Stimulated activated CD8-positive, alpha-beta memory T cell treated with anti-CD3 and anti-CD28 coated beads, Interleukin-4, amount 100 ng/mL, for 1 hour (primary cell): ENCODE measurements at places on chromosomes 13 and 19.

- no peak for DNase-seq
Observed at GRCh38 chr13:112696869-112697465, 7.1 kb downstream of the ATP11A start.

GRCh38 chr13:49998714-49999624 lies 2.1 kb downstream of the TRIM13 start:
- DNase-seq = no peak

DNA sequence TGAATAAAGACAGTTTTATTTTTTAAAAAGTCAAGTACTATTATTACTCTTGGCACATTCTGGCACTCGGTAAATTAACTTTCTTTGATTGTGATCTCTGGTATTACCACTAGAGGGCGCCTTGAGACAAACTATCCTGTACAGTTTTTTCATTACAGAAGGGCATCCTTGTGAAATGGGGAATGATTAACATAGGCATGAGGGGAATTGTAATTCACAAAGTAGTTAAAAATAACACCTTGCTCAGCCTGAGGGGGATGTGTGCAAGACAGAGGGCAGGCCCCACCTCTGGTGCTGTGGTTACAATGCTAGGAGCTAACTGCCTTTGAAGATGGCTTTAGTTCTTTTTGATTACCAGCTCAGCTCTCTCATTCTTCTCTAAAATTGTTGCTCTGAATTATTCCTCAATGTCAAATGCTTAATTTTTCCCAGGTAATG lies 24.2 kb upstream of the C1QTNF9B start:
- no peak for DNase-seq

GRCh38 chr13:95044452-95045205 lies 256.6 kb downstream of the ABCC4 start:
- no peak for DNase-seq

DNA sequence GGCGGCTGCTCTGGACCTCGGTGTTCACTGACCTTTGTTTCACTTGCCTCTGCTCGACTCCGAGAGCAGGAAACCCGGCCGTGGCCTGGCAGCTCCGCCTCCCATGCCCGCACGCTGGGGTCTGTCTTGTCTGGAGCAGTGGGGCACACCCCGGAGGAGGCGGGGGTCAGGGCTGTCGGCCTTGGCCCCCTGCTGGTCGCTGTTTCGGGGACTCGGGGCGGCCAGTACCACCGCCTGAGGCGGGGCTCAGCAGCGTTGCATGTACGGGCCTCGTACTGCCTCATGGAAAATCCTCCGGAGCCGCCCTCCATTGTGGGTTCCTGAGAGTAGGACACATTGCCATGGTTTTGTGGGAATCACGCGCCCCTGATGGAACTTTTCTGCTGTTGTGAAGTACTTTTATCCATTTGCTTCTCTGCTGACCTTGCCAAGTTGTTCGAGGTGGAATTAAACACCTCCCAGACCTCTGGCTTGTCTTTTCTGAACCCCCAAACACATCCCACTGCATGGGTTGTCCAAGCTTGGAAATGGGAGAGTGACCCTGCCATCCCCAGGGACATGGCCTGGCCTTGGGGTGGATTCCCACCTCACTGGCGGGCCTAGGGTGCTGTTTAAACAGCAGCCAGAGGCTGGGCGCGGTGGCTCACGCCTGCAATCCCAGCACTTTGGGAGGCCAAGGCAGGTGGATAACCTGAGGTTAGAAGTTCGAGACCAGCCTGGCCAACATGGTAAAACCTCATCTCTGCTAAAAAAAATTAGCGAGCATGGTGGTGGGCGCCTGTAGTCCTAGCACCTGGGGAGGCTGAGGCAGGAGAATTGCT lies 5.5 kb upstream of the NDUFS7 start:
- DNase-seq = no peak

DNA sequence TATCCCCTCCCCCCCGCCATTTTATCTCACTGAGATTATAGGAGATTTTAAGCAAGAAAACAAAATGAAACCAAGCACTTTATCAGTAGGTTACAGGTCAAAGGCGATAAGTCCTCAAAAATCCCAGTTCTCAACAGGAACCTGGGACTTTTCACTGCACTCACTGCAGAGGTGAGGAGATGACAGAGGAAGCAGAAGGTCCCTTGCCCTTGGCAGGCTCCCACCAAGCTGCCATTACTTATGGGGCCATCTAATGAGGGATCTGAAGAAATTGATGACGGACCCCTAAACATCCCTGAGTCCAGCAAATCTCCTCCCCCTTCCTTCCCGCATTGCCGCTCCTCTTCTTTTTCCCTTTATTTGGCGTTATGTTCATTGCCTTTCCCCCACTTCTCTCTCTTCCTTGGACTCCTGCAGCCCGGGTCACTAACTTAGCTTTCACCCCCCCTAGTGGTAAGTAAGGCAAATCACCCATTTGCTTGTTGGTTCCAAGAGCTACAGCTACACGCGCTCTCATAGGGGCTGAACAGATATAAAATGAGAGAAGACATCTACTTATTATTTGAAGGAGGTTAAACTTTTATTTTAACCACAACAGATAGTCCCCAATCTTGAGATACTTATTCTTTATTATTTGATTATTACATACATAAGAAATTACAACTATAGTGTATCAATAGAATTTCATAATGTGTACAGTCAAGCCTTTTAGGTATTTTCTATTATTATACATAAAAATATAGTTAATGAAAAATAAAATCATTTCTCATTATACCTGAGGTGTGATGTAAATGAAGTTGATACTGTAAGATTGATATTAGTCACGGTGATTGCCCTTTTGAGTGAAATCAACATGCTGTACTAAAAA lies 52.0 kb upstream of the ARGLU1 start:
- no peak for DNase-seq

- no peak for DNase-seq
Observed at GRCh38 chr13:92164822-92165221, 766.4 kb downstream of the GPC5 start.

DNA sequence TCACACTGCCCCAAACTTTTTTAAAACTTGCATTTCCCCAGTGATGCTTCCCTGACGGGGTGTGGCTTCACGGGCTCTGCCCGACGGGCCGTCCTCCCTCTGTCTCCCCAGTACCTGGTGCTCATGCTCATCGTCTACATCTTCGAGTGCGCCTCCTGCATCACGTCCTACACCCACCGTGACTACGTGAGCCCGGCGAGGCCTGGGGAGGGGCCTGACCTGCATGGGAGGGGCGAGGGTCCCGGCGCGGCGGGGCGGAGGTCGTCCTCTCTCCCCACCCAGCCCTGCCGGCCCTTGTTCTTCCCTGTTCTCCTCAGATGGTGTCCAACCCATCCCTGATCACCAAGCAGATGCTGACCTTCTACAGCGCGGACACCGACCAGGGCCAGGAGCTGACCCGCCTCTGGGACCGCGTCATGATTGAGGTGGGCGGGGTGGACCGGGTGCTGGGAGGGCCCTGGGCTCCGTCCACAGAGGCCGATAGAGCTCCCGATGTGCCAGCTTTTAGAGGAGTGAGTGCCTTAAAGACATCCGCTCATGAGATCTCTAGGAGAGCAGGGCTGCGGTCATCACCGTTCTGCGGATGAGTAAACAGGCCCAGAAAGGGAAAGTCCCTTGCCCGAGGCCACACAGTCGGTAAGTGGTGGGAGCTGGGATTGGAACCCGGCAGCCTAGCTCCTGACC lies 6.9 kb downstream of the UPK1A start:
- peak; percentile 10 for DNase-seq

GRCh38 chr13:44013758-44014291 lies 134.1 kb downstream of the LACC1 start:
- no peak for DNase-seq

DNA sequence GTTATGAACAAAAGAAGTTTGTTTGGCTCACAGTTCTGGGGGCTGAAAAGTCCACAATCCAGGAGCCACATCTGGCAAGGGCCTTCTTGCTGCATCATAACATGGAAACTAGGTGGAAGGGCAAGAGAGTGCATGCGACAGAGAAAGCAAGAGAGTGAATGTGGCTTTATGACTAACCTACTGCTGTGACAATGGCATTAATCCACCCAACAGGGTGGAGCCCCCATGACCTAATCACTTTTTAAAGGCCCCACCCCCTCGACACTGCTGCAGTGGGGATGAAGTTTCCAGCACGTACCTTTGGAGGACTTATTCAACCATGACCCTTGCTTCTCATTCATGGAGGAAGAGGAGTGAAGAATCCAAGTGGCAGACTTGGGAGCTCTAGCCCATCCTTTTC lies 30.0 kb upstream of the RFXAP start:
- DNase-seq = no peak

- DNase-seq = no peak
Observed at GRCh38 chr19:10454267-10454666, 33.9 kb downstream of the PDE4A start.

DNA sequence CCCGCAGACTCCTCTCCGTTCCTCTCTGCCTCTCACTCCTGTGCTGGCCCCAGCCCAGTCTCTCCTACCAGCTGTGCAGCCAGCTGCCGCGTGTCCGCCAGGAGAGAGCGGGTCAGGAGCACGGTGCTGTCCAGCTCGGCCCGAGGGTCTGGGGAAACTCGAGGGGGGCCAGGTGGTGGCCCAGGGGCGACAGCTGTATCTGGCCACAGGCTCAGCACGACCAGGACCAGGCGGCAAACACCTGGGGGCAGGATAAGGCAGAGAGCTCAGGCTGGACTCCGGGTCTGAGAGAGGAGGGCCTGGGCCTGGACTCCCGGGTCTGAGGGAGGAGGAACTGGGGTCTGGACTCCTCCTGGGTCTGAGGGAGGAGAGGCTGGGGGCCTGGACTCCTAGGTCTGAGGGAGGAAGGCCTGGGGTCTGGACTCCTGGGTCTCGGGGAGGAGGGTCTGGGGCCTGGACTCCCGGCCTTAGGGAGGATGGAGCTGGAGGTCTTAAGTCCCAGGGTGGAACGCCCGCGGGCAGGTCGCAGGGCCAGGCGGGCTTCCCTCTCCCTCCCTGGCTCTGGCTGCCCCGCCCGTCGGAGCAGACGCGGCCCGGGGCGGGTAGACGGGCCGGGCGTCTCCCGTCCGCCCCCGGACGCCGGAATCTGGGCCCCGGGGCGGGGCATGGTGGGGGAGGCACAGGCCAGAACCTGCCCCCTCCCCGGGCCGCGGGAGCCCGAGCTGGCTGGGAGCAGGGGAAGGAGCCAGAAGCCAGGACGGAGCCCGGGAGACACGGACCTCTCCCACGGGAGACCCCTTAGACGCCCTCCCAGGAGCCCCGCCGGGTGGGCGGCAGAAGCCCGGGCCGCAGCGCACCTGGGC lies 1.3 kb downstream of the IL11 start:
- no peak for DNase-seq

DNA sequence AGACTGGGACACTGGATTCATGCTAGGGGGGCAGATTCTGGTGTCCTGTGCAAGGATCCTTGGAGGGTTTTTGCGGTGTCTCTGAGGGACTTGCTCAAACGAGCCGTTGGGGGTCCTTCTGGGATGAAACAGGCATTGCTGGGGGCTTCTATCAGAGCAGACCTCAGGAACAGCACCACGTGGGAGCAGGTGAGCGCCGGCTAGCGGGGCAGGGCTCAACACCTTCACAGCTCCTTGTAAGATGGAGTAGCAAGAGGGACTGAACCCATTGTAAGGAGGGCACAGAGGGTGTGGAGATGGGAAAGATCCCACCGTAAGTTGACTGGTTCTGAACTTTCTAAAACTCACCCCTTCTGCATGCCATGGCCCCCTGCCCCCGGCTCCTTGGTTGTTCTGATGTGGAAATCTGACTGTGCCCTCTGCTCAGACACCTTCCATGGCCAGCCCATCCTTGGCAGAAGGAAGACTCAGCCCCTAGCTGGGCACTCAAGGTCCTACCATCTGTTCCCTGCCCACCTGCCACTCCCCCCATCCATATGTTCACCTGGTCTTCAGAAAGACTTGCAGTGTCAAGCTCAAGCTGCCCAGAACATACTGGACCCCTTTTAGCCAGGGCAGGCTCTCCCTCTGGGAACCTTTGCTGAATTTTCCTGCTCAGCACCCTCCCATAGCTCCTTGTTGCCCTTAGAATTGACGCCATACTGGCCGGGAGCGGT lies 1.2 kb downstream of the SLC27A1 start:
- DNase-seq = no peak

- no peak for DNase-seq
Observed at GRCh38 chr19:49775742-49776370, 9.1 kb downstream of the AP2A1 start.

DNA sequence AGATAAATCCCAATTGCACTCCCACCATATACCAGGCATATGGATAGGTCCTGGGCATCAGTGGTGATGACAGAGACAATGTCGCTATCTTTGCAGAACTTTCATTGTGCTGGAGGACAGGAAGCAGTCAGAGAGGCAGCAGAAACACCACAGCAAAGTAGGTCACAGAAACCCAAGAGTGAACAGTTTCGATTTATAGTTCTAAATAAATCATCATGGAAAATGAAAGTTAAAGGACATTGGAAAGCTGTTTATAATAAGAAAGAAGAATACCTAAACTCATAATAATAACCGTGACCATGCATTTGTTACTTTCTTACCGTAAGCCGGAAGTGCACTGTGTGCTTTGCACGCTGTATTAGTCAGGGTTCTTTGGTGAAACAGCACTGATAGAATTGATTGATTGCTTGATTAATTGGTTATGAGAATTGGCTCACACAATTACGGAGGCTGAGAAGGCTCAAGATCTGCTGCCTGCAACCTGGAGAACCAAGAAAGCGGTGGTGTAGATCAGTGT lies 38.9 kb downstream of the ALOX5AP start:
- DNase-seq = no peak

- DNase-seq = no peak
Observed at GRCh38 chr13:47027780-47028437, 131.1 kb upstream of the HTR2A start.

- DNase-seq = no peak
Observed at GRCh38 chr13:26838821-26839220, 78.2 kb upstream of the GPR12 start.

GRCh38 chr19:2273356-2274184 lies 8.4 kb downstream of the PEAK3 start:
- peak; percentile 41 for DNase-seq

- no peak for DNase-seq
Observed at GRCh38 chr19:21321996-21322395, 7.2 kb downstream of the ZNF708 start.

DNA sequence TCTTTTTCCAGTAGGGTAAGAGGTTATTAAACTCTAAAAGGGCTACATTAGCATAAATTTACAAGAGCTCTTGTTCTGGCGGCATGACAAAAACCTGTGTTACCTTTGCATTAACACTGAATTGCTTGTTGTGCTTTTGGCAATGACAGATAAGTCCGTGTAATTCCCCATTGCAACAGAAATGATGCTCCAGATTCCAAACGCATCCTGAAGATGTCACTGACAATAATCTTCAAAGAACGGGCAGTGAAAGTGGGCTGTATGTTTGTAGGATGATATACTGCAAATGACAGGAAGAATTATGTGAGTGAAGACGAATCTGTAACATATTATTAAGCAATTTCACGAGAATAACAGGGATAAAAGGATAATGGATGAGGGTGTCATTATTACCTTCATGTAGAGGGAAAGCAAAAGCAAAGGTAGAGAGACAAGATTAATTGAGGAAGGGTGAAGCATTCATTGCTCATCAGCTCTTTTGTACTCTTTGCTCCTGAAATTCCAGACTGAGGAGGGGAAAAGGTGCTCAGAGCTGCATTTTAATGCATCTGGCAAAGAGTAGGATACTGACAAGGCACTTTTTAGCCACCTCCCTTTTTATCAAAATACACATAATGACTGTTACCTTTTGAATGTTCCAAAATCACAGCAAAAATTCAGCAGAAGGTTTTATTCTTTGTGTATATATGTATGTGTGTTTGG lies 38.5 kb upstream of the MAB21L1 start:
- DNase-seq = no peak

- no peak for DNase-seq
Observed at GRCh38 chr13:94389604-94390351, 89.7 kb downstream of the DCT start.
